ENCODE measurements at places on chromosomes 11 and 22. TPM values are rescaled to one million over a fixed set of nuclear protein-coding genes. Genes with fewer than 3 reads are reported as not detected.

GRCh38 chr22:19717691-19718455, 3.6 kb downstream of the SEPTIN5 start:
- peak; percentile 72 for DNase-seq
- peaks cover 9% of the 10 kb centered on the region for H3K4me1 ChIP-seq
- H3K27me3 ChIP-seq, result peaks cover 2% of the 10 kb centered on the region

CDC45 gene
- 0.48 TPM for total RNA-seq

DNA sequence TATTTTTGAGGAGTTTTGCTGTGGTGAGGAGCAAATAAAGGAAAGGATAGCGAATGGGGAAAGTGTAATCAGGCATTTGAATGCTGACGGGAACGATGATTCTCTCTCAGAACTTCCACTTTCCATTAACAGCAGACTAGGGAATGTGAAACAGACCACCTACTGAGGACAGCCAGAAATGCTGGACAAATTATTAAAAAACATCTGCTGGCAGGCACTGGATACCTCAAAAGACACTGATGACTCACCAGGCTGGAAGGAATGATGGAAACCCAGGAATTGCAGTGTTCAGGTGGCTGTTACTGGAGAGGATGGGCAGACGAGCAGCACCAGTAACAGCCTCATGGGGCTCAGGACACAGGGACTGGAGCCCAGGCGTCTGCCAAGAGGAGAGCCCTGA, 33.4 kb downstream of the PLA2G6 start:
- no peaks in the 10 kb centered on the region for H3K4me1 ChIP-seq
- DNase-seq, result no peak
- no peaks in the 10 kb centered on the region for H3K27me3 ChIP-seq
- no peak overlapping the region for H3K4me3 ChIP-seq
- no peak overlapping the region for H3K27ac ChIP-seq
- H3K36me3 ChIP-seq, result no peaks in the 10 kb centered on the region

- no peaks in the 10 kb centered on the region for H3K36me3 ChIP-seq
- H3K27me3 ChIP-seq, result no peaks in the 10 kb centered on the region
- no peaks in the 10 kb centered on the region for H3K4me1 ChIP-seq
Measured at GRCh38 chr11:55994525-55994924, at the start of gene OR5F1. OR5F1 (minus strand) TSS chr11:55994625; CDS start chr11:55994625, 0 bp downstream.

SLC43A1 gene
- 13.4 TPM for total RNA-seq

MS4A1 gene
- 1.6 TPM for total RNA-seq

GPHA2 gene
- not detected for total RNA-seq

EHF gene
- 392 TPM for total RNA-seq

- DNase-seq, result no peak
- no peaks in the 10 kb centered on the region for H3K4me1 ChIP-seq
- H3K36me3 ChIP-seq, result no peaks in the 10 kb centered on the region
Measured at GRCh38 chr11:65821107-65821506, 12.7 kb upstream of the SNX32 start.

OR51B2 gene
- total RNA-seq, result not detected

GRCh38 chr22:49007013-49007653, 820.5 kb downstream of the BRD1 start:
- H3K27me3 ChIP-seq, result peaks cover 52% of the 10 kb centered on the region
- H3K4me3 ChIP-seq, result no peak overlapping the region
- no peaks in the 10 kb centered on the region for H3K36me3 ChIP-seq
- DNase-seq, result no peak

SLC43A3 gene
- total RNA-seq, result 104 TPM

APOL4 gene
- 41.3 TPM for total RNA-seq

GRCh38 chr11:1839924-1840779, 1.4 kb downstream of the TNNI2 start:
- H3K27ac ChIP-seq, result no peak overlapping the region
- no peak overlapping the region for H3K4me3 ChIP-seq
- no peaks in the 10 kb centered on the region for H3K27me3 ChIP-seq

GRCh38 chr11:71446942-71447688, 1.1 kb downstream of the DHCR7 start:
- no peaks in the 10 kb centered on the region for H3K27me3 ChIP-seq
- H3K4me3 ChIP-seq, result peak overlapping the region; percentile 88
- H3K36me3 ChIP-seq, result no peaks in the 10 kb centered on the region
- peak; percentile 83 for DNase-seq
- H3K27ac ChIP-seq, result peak overlapping the region; percentile 90
- H3K4me1 ChIP-seq, result peaks cover 6% of the 10 kb centered on the region

APLNR gene
- total RNA-seq, result 0.44 TPM

DNA sequence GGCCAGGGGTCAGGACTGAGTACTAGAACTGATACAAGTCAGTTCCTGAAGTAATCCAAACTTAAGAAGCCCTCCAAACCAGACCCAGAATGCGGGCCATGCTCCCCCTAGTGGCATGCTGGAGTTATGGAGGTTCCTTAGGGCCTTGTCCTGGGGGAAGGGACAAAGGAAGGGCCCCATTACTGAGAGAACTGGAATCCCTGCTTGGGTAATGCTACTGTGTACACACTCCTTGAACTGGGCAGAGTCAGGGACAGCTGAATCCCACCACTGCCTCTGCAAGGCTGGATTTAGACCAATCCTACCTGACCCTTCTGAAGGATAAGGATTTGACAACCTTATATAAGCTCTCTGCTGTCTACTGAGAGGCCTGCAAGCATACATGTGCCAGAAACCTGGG, 97.3 kb upstream of the AKIP1 start:
- no peaks in the 10 kb centered on the region for H3K4me1 ChIP-seq
- no peaks in the 10 kb centered on the region for H3K36me3 ChIP-seq
- H3K27me3 ChIP-seq, result no peaks in the 10 kb centered on the region
- DNase-seq, result no peak
- H3K27ac ChIP-seq, result peak overlapping the region; percentile 80
- no peak overlapping the region for H3K4me3 ChIP-seq

DNA sequence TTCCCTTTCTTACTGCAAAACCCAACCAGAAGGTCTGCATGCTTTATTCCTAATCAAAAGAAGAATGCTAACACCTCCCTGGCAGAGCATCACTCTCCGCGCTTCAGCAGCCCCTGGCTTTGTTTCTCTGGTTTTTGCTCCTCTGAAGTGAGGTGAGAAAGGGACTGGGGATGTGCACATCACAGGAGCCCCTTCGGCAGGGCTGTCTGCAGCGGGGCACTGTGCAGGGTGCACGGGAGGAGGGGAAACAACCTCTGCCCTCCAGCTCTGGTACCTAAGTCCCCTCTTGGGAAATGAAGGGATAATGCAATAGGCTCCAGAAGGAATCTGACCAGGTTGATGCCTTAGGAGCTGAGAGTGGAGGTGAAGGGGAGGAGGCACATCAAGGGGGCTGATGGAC, 312.7 kb downstream of the NTM start:
- H3K4me3 ChIP-seq, result no peak overlapping the region
- no peaks in the 10 kb centered on the region for H3K4me1 ChIP-seq
- no peak overlapping the region for H3K27ac ChIP-seq
- no peaks in the 10 kb centered on the region for H3K36me3 ChIP-seq

CCDC157 gene
- 2.6 TPM for total RNA-seq

- DNase-seq, result peak; percentile 63
- peak overlapping the region; percentile 52 for H3K27ac ChIP-seq
- H3K36me3 ChIP-seq, result no peaks in the 10 kb centered on the region
- H3K4me3 ChIP-seq, result no peak overlapping the region
- H3K27me3 ChIP-seq, result peaks cover 5% of the 10 kb centered on the region
- peaks cover 12% of the 10 kb centered on the region for H3K4me1 ChIP-seq
Measured at GRCh38 chr22:19174106-19175025, 4.2 kb downstream of the SLC25A1 start.

GRCh38 chr11:62556875-62557631, 10.4 kb upstream of the AHNAK start:
- H3K4me3 ChIP-seq, result peak overlapping the region; percentile 10
- no peaks in the 10 kb centered on the region for H3K36me3 ChIP-seq
- H3K27me3 ChIP-seq, result no peaks in the 10 kb centered on the region
- no peak for DNase-seq
- peaks cover 43% of the 10 kb centered on the region for H3K4me1 ChIP-seq
- H3K27ac ChIP-seq, result peak overlapping the region; percentile 98

- DNase-seq, result no peak
- H3K36me3 ChIP-seq, result no peaks in the 10 kb centered on the region
- no peaks in the 10 kb centered on the region for H3K27me3 ChIP-seq
- no peak overlapping the region for H3K4me3 ChIP-seq
Measured at GRCh38 chr11:11574373-11575287, 47.2 kb downstream of the GALNT18 start.

DNA sequence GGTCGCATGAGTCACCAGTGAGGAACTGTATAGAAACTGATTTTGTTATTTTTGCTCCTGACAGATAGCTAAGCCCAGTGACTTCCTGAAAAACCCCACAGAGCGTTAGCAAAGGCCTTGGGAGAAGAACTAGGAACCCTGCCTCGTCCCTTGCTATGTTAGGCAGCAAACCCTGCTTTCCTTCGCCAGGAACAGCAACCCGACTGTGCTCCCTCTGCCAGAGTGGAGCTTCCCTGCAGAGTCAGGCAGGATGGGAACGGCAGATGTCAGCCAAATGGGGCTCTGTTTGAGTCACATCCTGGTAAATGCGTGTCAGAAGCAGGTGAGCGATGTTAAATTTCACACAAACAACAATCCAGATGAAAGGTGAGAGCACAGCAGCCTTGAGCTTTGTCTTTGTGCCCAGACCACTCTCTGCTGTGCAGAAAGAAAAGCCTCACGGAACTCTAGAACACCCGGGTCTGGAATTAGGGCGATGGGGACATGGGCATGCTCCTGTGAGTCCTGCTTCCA, 186.6 kb downstream of the ADAMTS15 start:
- no peak for DNase-seq
- no peaks in the 10 kb centered on the region for H3K27me3 ChIP-seq
- no peak overlapping the region for H3K4me3 ChIP-seq
- H3K36me3 ChIP-seq, result no peaks in the 10 kb centered on the region
- H3K27ac ChIP-seq, result no peak overlapping the region

DNA sequence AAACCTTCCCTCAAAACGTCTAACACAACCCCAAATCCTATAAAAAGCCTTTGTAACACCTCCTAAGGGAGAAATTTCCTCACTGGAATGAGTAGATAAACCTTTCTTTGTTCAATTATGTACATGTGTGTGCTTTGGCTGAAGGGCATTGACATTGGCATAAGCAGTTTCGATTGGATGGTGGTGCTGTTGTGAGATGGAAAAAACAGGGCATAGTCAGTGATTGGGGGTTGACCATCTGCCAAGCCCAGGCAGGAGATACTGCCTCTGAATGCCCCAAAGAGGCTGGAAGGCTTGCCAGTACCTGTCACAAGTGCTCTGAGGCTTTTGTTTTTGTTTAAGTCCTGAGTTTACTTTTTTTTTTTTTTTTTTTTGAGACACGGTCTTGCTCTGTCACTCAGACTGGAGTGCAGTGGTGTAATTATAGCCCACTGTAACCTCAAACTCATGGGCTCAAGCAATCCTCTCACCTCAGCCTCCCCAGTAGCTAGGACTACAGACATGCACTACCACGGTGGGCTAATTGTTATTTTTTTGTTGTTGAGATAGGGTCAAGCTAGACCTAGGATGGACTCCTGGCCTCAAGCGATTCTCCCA, 1.2 kb upstream of the CCDC117 start:
- no peak overlapping the region for H3K4me3 ChIP-seq
- H3K27me3 ChIP-seq, result no peaks in the 10 kb centered on the region
- H3K4me1 ChIP-seq, result no peaks in the 10 kb centered on the region
- H3K27ac ChIP-seq, result peak overlapping the region; percentile 28
- H3K36me3 ChIP-seq, result no peaks in the 10 kb centered on the region
- DNase-seq, result no peak

DNA sequence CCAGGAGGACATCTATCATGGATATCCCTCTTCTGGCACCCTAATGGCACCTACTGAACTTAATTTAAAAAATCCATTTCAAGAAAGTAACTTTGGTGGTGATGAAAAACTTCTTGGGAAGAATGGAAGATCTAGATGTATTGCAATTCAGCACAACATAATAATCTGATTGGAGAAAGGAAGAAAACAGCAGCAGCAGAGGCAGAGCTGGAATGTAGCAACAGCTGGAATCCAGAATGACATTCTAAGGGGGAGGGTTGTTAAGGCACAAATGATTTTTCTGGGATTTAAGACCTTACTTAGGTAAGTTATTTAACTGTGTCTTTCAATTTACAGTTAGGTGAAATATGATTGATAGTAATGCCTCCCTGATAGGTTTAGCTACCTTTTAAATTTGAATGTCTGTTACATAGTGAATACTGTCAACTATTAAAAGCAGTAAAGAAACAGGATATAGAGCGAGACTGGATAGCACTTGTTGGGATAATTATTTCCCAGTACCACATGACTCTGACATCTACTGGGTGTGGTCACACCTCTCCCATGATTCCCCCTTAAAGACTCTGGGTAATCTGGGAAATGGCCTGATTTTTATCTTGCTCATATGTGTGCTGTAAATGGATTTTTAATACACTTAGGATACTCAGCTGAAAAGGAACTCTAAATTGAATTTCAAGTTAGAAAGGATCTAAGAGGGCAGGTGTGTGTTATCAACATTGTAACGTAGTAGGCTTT, 11.7 kb downstream of the CAPRIN1 start:
- no peak overlapping the region for H3K27ac ChIP-seq
- no peaks in the 10 kb centered on the region for H3K36me3 ChIP-seq
- DNase-seq, result no peak
- H3K27me3 ChIP-seq, result no peaks in the 10 kb centered on the region
- H3K4me3 ChIP-seq, result no peak overlapping the region
- H3K4me1 ChIP-seq, result peaks cover 5% of the 10 kb centered on the region

FOLR3 gene
- total RNA-seq, result not detected

OR8G5 gene
- not detected for total RNA-seq

DNA sequence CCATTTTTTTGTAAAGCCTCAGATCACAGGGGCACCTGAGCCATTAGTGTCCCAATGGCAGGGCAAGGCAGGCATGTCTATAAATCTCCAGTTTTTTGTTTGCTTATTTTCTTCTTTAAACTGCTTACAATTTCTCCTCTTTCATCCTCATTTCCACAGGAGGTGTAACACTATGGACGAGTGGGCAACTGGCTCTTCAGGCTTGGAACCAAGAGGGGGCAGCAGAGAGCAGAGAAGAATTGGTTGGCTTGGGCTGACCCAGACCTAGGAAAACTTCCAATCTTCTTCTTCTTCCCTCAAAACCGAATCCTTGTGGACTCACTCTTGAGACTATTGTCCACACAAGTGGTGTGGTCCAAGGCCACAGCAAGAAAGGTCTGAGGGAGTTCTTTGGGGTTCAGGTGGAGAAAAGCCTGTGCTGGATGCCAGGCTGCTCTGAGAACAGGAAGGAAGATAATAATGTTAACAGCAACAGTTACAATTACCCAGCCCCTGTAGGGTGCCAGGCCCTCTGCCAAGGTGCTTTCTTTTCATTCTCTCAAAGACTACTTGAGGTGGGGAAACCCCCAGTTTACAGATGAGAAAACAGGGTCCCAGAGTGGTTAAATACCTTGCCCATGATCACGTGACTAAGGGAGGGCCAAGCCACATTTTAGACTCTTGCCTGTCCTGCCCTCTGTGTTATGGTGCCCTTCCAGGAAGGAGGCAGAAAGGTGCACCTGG, 70.7 kb upstream of the E2F8 start:
- no peaks in the 10 kb centered on the region for H3K36me3 ChIP-seq
- H3K4me1 ChIP-seq, result no peaks in the 10 kb centered on the region
- no peak for DNase-seq
- no peak overlapping the region for H3K27ac ChIP-seq
- H3K27me3 ChIP-seq, result no peaks in the 10 kb centered on the region
- no peak overlapping the region for H3K4me3 ChIP-seq

GRCh38 chr22:17373855-17374254, 4.6 kb downstream of the CECR2 start:
- no peak overlapping the region for H3K4me3 ChIP-seq
- H3K36me3 ChIP-seq, result no peaks in the 10 kb centered on the region
- no peak overlapping the region for H3K27ac ChIP-seq
